ENCODE measurements at places on chromosomes 1 and 21.

DNA sequence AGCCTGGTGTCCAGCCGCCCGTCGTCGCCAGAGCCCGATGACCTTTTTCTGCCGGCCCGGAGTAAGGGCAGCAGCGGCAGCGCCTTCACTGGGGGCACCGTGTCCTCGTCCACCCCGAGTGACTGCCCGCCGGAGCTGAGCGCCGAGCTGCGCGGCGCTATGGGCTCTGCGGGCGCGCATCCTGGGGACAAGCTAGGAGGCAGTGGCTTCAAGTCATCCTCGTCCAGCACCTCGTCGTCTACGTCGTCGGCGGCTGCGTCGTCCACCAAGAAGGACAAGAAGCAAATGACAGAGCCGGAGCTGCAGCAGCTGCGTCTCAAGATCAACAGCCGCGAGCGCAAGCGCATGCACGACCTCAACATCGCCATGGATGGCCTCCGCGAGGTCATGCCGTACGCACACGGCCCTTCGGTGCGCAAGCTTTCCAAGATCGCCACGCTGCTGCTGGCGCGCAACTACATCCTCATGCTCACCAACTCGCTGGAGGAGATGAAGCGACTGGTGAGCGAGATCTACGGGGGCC lies 1.2 kb downstream of the OLIG2 start:
- DNase-seq = no peak

DNA sequence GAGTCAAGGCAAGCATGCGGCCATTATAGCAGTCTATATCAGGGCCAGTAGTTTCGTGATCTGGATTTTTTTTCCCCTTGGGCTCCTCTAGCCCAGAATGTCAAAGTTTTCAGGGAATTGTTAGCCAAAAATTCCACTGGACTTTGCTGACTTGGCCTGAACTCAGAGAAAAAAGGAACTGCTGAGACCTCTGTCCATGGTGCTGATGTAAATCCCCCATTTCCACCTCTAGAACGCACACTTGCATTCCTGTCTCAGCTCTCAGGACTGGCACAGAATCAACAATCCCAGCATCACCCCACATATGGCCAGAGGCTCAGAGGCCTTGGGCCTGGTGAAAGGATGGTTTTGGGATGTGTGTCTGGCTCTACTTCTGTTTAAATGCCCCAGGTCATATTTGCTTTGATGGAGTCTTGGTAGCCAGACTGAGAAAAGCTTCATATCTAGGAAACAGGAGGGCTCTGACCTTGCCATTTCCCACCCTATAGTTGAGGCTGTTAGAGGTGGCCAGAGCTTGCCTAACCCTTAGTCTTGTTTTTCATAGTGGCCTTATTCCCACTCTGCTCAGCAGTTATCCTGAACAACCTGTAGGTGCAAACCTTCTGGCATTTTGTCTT lies 16.9 kb upstream of the EFCAB14 start:
- DNase-seq = peak; percentile 27

DNA sequence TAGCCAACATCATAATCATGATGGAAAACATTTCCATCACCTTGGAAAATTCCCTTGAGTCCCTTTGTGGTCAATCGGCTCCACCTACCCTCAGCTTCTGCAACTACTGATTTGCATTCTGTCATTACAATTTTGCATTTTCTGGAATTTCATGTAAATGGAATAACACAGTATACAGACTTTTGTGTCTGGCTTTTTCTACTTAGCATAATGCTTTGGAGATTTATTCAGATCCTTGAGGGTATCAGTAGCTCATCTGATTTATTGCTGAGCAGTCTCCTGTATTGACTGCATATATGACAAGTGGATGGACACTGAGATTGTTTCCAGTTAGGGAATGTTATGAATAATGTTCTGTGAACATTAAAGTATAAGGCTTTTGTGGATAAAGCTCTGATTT lies 358.3 kb downstream of the USP25 start:
- DNase-seq = no peak

DNA sequence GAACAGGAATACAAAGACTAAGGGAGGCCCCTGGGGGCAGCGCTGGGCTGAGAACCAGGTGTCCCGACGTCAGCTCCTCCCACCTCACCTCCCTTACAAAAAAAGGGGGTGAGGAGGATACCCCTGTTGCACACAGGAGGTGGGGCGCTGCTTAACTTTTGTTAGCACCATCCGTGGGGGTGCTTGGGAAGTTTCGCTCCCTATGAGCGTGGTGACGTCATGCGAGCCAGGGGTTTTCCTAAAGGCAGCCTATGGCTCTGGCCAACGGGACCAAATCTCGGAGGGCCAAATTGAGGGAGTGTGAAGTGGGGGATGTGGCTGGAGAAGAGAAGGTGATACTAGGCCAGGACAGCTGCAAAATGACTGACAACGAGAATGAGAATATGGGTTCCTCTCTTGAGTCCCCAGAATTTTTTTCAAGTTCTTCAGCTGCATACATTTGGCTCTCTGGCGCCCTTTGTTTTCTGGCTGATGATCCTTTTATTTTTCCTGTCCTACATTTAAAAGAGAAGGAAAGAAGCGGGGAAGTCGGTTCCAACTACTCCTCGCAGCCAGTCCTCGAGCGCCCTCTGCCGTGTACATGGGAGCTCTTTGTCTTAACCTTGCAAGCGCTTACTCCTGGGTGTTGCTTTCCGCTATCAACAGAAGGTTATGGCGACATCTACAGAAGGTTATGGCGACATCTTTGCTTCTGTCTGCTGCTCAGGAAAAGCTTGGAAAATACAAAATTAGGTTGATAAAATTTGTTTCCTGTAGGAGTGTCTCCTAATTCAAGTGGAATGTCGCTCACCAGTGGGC lies 48.0 kb upstream of the ZC3H11B start:
- no peak for DNase-seq

GRCh38 chr1:214384373-214385079 lies 103.6 kb downstream of the SMYD2 start:
- DNase-seq = no peak

DNA sequence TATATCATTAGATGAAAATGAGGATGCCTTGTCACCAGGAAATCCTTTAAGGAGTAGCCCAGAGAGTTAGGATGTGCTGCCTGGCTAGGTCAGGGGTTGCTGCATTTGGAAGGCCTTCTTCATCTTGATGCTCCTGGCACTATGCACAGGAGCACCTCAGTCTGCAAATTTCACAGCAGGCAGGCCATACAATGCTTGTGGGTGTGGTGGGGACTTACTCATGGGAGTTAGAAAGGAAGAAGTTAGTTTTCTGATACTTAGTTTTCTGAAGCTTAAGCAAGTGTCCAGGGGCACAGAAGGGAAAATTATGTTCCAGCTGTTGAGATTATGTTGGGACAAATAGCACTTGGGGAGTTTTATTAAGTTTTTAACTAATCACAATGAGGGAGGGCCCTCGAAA lies 11.4 kb downstream of the HLX start:
- no peak for DNase-seq

DNA sequence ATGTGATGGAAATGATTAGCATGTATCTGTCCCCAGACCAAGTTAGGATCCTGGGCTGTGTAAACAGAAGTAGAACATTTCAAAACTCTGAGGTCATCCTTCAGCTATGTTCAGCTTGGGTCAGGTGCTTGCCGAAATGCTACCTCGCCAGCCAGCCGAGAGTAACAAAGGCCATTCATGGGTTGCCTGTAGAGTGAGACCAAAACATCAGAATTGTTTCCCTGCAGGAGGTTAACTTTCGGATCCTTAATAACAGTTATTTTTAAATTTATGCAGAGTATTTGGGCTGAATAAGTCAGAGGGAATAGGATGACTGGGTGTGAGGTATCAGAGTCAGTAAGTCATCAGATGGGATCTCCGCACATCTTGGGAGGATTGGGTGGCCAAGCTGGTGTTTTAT lies 35.6 kb downstream of the SMYD2 start:
- DNase-seq = no peak

DNA sequence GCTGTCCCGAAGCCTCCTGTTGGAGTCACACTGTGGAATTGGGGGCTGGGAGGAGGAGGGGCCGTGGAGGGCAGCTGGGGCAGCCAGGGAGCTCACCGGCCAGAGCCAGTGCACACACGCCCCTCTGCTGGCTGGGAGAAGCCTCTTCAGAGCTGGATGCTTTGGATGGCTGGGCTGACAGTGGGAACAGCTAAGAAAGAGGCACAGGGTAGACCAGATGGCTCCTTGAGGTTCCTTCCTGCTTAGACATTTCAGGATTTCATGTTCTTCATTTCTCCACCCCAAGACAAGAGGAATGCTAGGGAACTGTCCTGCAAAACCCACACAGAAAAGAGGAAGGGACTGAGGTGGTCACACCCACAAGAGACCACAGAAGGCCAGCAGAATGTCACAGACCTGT lies 254.8 kb upstream of the VAMP3 start:
- DNase-seq = no peak

GRCh38 chr21:34807881-34808568 lies 139.2 kb downstream of the CLIC6 start:
- DNase-seq = peak; percentile 68

DNA sequence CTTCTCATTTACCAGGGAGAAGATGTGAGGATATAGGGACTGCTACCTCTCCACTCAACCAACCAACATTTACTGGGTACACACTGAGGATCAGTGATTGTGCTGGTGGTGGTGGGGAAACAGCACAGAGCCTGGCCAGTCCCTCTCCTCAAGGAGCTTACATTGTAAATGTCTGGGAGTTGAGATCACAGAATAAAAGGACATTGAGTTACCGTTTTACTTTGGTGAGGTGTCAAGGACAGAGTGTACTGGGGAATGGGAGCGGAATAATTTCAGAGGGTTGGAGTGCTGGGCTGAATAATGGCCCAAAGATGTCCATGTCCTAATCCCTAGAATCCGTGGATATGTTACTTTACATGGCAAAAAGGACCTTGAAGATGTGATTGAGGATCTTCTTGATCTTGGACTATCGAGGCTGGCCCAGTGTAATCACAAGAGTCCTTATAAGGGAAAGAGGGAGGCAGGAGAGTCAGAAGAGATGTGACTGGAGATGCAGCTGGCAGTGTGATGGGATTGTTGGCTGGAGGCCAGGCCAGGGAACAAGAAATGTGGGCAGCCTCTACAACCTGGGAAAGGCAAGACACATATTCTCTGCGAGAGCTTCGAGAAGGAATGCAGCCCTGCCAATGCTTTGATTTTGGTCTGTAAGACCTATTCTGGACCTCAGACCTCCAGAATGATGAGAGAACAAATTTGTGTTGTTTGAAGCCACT lies 26.6 kb upstream of the RWDD3 start:
- no peak for DNase-seq

- no peak for DNase-seq
These were observed 41.4 kb downstream of the SCMH1 start for GRCh38 chr1:41200728-41201127.

- no peak for DNase-seq
These were observed 1.8 kb downstream of the TMED5 start for GRCh38 chr1:93178418-93178817.

- no peak for DNase-seq
These were observed 111.8 kb downstream of the GDAP2 start for GRCh38 chr1:117817629-117818028.

GRCh38 chr1:214493126-214493796 lies 58.1 kb downstream of the PTPN14 start:
- DNase-seq = no peak

GRCh38 chr21:45506836-45507522 lies 35.3 kb downstream of the SLC19A1 start:
- no peak for DNase-seq

DNA sequence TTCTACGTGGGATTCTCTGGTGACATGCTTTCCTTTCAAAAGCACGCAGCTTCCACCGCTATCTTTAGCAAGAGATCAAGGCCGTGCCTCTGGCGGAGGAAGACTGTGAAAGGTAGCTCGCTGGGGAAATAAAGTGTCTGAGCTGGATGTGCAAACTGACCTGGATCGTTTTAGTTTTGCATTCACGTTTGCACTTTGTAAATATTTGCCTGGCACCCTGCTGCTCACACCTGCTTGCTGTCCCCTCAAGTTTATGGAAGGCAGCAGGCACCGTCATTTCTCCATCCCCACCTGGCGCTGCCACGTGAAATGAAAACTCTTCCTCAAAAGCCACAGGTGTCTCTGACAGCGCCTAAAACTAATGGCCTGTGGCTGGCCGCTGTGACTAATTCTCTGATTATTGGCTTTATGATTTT lies 44.0 kb upstream of the TARDBP start:
- no peak for DNase-seq

GRCh38 chr1:225866981-225867380 lies 15.2 kb downstream of the TMEM63A start:
- DNase-seq = no peak

DNA sequence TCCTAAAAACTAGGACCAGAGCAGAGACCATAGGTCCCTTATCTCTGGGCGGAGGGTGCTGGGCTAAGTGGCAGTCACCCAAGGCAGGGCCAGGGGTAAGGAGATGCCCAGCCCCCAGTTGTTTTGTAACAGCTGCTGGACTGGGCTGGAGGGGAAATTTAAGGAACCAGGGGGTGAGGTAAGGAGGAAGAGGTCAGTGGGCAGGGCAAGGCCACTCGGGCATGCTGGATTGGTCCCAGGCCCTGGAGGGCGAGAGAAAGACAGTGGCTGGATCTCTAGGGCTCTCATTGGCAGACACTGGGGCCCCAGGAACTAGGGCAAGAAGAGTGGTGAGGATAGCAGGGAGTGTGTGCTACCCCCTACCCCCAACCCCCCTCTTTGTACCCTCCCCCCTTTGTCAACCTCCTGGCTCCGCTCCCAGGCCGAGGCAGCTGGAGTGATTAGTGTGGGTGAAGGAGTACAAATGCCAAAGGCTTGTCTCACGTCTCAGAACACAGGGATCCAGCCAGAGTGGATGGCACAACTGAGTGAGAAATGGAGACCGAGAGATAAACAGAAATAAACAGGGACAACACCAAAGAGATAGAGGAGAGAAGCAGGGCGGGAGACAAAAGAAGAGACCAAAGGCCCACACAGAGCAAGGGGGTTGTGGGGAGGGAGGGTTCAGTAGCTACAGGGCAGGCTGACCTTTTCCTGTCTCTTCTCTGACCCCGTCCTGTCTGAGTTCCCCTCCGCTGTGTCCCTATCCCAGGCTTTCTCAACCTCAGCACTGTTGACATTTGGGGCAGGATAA lies 20.5 kb upstream of the THRAP3 start:
- DNase-seq = no peak

GRCh38 chr1:3552751-3553150 lies 58.6 kb downstream of the MEGF6 start:
- no peak for DNase-seq

DNA sequence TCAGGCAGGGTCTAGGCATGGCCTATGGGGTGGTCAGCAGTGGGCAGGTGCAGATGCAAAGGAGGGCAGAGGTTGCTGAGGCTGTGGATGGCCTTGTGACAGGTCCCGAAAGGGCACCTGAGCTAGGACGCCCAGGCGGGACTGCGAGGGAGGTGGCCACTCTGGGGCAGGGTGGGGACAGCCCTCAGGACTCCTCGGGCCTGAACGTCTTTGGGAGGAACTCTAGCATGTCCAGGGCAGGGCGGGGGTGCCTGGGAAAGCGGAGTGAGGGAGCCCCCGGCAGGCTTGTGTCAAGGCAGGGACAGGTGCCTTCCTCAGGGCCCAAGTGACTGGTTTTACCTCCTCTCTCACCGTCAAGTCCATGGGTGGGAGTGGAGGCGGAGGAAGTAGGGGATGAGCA lies 125.4 kb upstream of the WNT4 start:
- no peak for DNase-seq

GRCh38 chr1:65401612-65402011 lies 18.9 kb upstream of the LEPR start:
- no peak for DNase-seq

GRCh38 chr1:109808703-109809102 lies 45.0 kb upstream of the EPS8L3 start:
- no peak for DNase-seq

Measured in immature natural killer cell (primary cell).